ENCODE measurements at places on chromosomes 13 and 19.

DNA sequence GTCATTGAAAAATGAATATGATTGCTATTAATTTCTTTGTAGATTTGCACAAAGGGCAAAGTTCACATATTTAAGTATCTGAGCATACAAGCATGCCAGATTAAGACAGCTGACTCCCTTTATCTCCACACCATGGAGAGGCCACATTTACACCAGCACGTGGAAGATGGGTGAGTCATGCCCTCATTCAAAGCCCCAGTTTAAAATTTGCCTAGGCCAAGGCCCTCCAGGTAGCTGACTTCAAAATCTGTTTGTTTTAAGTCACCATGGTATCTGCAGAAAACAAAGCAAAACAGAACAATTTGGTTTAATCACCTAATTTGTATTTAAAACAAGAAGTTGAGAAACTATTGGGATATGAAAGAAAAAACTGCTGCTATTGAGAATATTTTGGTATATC lies 109.2 kb downstream of the ESD start:
- DNase-seq: peak; percentile 65

DNA sequence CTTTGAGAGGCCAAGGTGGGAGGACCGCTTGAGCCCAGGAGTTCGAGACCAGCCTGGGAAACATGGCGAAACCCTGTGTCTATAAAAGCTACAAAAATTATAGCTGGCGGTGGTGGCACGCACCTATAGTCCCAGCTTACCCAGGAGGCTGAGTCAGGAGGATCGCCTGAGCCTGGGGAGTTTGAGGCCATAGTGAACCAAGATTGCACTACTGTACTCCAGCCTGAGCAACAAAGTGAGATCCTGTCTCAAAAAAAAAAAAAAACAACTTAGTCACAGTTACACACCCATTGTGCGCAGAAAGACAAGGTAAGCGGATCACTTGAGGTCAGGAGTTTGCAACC lies 728 bp upstream of the DENND1C start:
- no peak for DNase-seq

DNA sequence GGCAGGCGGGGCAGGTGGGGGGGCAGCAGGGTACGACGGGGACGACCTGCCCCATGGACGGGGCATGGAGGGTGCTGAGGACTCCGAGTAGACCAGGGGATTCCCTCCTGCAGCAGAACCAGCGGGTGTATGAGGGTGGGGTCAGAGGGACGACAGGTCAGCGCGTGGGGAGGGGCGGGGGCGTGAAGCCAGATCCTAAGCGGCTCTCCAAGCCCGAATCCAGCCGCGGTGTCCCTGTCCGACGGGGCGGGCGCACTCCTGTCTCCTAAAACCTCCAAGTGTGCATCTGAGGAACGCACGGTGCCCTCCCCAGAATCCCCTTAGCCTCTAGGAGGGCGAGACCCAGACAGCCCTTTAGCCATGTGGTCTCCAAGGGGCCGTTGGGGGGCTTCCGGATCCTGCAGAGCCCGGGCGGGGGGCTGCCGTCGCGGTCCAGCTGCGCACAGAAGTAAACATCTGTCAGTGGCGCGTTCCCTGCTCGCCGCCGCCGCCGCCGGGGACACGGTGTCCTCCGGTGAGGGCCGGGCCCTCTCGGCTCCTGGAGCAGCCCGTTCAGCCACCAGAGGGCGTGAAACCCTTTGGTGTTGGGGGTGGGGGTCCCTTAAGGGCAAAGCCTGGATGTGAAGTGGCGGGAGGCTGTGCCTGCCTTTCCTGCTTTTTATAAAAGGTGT lies 730 bp downstream of the NRTN start:
- DNase-seq: peak; percentile 72

DNA sequence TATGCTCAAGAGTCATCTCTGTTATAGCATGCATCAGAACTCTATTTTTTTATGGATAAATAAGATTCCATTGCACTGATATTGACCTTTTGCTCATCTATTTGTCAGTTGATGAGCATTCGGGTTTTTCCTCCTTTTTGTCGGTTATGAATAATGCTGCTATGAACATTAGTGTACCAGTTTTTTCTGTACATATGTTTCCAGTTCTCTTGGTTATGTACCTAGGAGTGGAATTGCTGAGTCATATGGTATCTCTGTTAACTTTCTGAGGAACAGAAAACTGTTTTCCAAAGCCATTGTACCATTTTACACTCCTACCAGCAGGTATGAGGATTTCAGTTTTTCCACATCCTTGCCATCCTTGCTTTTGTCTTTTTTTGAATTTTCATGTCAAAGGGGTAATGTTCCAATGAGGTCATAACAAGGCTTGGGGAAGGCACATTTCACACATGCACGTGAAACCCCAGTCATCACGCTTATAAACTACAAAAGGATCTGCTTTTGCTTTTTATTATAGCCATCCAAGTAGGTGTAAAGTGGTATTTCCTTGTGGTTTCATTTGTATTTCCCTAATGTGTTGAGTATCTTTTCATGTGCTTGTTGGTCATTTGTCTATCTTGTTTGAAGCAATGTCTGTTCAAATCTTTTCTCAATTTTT lies 14.6 kb downstream of the KBTBD7 start:
- DNase-seq: peak; percentile 4

GRCh38 chr19:7456964-7457541 lies 31.8 kb downstream of the PEX11G start:
- DNase-seq: no peak

DNA sequence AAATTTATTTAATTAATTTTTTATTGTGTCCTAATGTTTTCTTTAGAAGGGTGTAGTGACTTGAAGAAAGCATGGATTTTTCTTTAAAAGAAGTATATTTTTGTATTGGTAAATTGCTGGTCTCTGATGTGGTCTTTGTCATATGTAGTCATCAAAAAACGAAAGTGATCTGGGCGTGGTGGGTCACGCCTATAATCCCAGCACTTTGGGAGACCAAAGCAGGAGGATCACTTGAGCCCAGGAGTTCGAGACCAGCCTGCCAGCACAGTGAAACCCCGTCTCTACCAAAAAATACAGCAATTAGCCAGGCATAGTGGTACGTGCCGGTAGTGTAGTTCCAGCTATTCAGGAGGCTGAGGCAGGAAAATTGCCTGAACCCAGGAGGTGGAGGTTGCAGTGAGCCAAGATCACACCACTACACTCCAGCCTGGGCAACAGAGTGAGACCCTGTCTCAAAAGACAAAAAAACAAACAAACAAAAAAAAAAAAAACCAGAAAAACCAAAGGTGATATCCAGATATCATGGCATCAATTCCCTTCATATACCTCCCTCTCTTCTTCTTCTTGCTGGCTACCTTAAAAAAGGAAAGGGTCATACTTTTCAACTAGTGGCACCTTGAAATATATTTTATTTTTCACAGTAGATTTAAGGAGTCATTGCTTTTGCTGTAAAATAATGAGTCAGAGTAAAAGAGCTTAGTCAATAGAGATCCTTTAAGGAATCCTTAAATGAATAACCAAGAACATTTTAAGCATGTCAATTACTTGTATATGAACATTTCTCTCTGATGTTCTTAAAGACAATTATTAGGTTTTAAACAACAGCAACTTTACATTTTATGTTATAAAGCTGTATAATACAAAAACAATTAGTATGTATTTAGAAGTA lies 19.9 kb downstream of the KCTD4 start:
- DNase-seq: no peak

DNA sequence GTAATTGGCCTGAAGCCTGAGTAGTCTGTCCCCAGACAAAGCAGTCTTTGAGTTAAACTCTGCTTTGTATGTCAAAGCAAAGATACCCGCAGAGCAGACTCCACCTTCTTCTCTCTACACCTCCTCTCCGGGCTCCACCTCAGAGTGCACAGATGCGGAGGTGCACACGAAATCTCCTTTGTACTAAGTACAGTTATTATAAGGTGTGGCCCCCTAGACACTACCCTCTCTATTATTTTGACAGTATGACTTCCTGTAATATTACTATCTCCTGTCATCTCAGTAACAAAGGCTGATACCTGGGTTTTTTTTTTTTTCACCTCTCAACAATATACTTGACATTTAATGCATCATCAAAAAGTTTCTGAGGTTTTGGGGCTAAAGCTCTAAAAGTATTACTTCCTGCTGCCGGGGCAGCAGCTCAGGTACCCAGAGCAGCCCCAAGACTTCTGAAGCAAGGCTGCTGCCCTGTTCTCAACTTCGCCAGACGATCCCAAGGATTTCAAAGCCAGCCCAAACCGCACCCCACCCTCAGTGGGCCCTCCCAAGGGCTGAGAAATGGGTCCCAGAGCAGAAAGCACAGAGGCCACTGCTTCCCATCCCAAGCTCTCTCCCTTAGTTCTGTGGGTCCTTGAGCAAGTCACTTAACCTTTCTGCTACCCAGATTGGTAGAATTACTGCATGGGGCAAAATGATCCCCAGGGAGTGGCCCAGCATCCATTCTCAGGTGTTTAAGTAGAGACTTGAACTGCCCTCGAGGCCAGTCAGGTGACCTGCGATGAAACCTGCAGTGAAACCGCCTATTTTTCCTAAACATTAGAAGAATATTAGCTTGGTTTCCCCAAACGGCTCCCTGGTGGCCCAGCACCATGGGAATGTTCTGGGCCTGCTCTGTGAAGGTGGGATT lies 180.6 kb downstream of the FOXO1 start:
- DNase-seq: no peak

DNA sequence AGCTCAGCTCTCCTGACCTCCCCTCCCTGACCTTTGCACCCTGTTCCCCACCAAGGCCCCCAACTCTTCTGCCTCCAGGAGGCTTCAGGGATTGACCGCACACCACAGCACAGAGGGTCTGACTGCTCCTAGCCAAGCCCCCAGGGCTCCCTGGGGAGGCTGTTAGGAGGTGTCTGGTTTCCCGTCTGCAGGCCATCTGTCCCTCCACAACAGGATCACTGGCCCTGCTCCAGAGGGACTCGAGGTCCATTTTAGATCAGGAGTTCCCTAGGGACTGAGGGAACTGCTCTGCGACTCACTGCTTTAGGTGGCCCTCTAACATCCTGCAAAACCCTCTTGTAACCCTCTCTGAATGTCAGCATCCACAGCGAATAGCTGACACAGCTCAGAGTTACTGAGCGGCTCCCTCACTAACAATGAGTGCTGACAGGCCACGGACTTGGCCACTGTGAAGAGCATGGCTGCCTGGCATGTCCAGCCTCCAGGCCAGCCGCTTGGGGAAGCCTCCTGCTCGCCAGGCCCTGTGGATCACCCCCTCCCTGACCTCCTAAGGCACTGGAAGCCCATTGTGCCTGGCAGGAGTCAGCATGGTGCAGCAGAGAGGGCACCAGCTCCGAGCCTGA lies 17.7 kb downstream of the GRIK5 start:
- no peak for DNase-seq

GRCh38 chr13:55705971-55706370 lies 1434.7 kb upstream of the PRR20A start:
- DNase-seq: no peak

- DNase-seq: no peak
Observed at GRCh38 chr13:108781312-108781711, 151.9 kb downstream of the MYO16 start.

DNA sequence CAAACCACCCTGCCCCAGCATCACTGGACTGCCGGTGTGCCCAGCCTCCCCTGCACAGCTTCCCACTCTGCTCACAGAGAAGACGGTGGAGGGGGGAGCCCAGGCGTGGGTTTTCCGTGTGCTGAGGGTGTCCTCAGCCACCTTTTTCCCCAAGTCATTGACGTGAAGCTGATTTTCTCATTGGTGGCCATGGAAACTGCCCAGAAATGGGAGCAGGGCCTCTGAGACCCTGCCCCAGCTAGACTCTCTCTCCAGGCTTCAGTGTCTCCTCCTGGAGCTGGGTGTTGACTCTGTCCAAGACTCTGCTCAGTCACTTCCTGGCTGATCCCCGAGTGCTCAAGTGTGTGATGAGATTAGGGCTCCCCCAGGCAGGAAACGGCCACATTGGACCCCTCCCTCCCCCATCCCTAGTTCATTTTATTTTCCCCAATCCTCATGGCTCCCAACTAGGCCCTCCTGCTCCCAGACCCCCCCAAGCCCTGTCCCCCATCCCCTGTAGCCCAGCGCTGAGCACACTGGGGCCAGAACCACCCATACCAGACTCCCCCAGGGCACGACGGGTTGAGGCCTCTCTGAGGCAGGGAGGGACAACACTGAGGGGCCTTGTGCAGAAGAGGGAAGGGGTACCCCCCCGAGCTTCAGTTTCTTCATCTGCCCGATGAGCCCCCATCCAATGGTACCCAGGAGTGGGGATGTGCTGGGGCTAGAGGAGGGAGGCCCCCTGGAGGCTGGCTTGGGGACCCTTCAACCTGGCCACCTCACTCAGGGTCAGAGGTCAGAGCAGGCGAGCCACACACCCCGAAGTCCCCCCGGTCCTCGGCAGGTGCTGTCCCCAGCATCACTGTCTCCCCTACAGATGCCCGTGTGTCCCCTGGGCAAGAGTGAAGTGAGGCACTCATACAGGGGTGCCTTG lies 1.2 kb upstream of the F2RL3 start:
- DNase-seq: no peak

DNA sequence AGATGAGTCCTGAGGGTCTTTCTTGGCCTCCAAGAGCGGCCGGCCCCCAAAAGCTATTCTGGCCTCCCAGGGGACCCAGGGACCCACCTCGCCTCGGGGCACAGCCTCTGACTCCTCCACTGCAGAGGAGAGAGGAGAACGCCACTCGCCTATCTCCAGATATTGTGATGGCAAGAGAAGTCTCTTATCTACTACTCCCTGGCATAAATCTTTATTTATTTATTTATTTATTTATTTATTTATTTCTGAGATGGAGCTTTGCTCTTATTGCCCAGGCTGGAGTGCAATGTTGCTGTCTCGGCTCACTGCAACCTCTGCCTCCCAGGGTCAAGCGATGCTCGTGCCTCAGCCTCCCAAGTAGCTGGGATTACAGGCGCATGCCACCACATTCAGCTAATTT lies 11.0 kb downstream of the SLC7A9 start:
- no peak for DNase-seq

- no peak for DNase-seq
Observed at GRCh38 chr19:50309396-50310125, 19.6 kb downstream of the KCNC3 start.

- DNase-seq: peak; percentile 59
Observed at GRCh38 chr19:1324806-1325567, 39.3 kb downstream of the EFNA2 start.

DNA sequence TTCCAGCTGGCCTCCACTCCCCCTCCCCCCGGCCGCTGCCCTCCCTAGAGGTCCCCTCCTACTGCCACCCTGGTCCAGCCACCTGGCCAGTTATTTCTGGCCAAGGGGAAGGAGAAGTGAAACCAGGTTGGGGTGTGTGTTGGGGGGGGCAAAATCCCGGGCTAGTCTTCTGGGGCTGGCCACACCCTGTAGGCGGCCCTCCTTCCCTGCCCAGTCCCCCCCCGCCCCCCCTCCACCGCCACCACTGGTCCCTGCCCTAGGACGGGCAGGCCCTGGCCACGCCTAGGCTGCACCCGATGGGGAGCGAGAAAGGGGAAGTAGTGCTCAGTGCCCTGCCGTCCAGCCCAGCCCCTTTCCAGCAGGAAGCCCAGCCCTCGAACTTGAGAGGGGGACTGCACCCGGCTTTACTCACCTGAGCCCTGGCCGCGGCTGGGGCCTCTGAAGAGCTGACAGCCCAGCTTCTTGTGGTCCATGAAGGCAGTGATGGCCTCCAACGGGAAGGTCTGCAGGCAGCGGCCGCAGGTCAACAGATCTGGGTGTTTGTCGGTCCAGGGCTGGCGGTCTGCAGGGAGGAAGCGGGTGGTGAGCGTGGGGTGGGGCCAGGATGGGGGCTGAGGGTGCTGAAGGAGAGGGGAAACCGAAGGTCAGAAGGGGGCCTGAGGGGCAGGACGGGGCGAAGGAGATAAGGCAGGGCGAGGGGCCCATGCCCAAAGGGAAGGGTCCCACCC lies 813 bp downstream of the ZNF296 start:
- DNase-seq: peak; percentile 82

All from MCF 10A (cell line).